ENCODE measurements at places on chromosomes 4 and X. TPM values are rescaled to one million over a fixed set of nuclear protein-coding genes. Genes with fewer than 3 reads are reported as not detected.

The REPS2 gene
- polyA plus RNA-seq = 9.2 TPM

GRCh38 chr4:11428899-11429698 is 405 bp upstream of the HS3ST1 start:
- peaks cover 23% of the 10 kb centered on the region for H3K27me3 ChIP-seq
- DNase-seq = peak; percentile 87
- peak overlapping the region; percentile 29 for H3K27ac ChIP-seq
- peaks cover 29% of the 10 kb centered on the region for H3K4me1 ChIP-seq

- no peaks in the 10 kb centered on the region for H3K4me1 ChIP-seq
- H3K27ac ChIP-seq = no peak overlapping the region
- no peaks in the 10 kb centered on the region for H3K36me3 ChIP-seq
- no peak overlapping the region for H3K4me3 ChIP-seq
Observed at GRCh38 chr4:89625599-89626293, 211.2 kb downstream of the SNCA start.

DNA sequence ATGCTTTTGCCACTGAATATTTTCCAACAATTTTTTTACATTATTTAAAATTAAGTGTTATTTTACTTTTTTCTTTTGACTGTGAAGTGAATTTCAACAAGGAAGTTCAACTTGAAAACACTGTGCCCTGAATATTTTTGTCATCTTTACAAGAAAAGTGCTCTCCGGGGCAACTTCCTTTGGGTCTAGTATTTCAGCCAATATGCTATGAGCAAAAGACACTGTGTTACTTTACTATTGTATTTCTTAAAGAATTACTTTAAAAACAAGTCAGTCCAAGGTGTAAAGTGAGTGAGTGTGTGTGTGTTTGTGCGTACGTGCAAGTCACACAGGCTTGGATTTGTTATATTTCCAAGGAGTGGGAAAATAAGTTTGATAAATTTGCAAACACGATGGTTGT is 7.6 kb upstream of the USP53 start:
- H3K27ac ChIP-seq = peak overlapping the region; percentile 2
- H3K36me3 ChIP-seq = no peaks in the 10 kb centered on the region
- no peaks in the 10 kb centered on the region for H3K27me3 ChIP-seq
- no peak overlapping the region for H3K4me3 ChIP-seq

- no peaks in the 10 kb centered on the region for H3K4me1 ChIP-seq
- peaks cover 53% of the 10 kb centered on the region for H3K36me3 ChIP-seq
- peak; percentile 76 for DNase-seq
- peak overlapping the region; percentile 58 for H3K27ac ChIP-seq
Observed at GRCh38 chr4:87375719-87376291, 15.2 kb downstream of the HSD17B11 start.

DNA sequence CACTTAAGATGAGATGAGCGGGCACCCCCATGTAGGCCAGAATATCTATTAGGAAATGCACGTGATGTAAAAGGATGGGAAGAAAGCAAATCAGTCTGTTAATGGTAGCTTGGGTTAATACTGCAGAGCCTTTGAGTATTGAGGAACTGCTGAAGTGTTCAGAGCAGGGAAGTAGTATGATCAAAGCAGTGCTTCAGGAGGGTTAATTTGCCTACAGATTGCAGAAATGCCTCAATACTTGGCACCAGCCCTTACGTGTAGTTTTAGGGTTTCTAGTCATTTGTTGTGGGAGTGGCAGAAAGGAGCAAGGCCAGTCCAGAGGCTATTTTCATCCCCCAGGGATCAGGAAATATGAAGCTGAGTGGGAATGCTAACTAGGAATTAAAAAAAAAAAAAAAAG is 19.7 kb downstream of the ZFX start:
- no peak overlapping the region for H3K27ac ChIP-seq
- H3K4me3 ChIP-seq = no peak overlapping the region
- peaks cover 35% of the 10 kb centered on the region for H3K4me1 ChIP-seq
- peaks cover 10% of the 10 kb centered on the region for H3K36me3 ChIP-seq

DNA sequence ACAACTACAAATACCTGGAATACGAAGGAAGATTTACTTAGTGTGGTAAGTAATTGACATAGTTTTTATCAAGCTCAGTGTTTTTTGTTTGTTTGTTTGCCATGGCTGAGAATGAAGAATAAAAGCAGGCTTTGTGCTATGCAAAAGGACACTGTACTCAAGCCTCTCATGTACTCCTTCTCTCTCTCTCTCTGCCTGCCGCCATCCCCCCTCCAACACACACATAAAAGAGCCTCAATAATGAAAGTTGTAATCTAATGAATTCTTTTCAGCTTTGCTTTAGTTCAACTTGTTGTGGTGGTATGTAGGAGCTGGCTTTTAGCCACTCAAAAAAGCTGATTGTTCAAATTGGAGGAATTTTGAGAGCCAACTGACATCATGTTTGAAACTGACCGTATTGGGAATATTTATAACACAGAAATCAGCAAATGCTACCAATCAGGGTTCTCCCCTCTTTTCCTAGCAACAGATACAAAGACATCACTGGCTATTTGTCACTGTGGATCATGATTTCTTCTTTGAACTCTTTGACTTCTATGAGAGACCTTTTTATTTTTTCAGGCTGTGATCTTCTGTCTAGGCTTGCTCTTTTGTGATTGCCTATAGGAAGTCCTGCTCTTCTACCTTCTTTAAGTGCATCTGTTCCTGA is 1148.8 kb downstream of the RAPGEF2 start:
- H3K27ac ChIP-seq = no peak overlapping the region
- H3K36me3 ChIP-seq = no peaks in the 10 kb centered on the region
- H3K4me3 ChIP-seq = no peak overlapping the region
- H3K4me1 ChIP-seq = no peaks in the 10 kb centered on the region
- no peak for DNase-seq
